ENCODE measurements at places on chromosomes 1 and 21.

GRCh38 chr1:39272027-39272797, 67.7 kb downstream of the MACF1 start:
- no peak for DNase-seq

- no peak for DNase-seq
Observed at GRCh38 chr1:170067253-170067819, 7.2 kb downstream of the KIFAP3 start.

DNA sequence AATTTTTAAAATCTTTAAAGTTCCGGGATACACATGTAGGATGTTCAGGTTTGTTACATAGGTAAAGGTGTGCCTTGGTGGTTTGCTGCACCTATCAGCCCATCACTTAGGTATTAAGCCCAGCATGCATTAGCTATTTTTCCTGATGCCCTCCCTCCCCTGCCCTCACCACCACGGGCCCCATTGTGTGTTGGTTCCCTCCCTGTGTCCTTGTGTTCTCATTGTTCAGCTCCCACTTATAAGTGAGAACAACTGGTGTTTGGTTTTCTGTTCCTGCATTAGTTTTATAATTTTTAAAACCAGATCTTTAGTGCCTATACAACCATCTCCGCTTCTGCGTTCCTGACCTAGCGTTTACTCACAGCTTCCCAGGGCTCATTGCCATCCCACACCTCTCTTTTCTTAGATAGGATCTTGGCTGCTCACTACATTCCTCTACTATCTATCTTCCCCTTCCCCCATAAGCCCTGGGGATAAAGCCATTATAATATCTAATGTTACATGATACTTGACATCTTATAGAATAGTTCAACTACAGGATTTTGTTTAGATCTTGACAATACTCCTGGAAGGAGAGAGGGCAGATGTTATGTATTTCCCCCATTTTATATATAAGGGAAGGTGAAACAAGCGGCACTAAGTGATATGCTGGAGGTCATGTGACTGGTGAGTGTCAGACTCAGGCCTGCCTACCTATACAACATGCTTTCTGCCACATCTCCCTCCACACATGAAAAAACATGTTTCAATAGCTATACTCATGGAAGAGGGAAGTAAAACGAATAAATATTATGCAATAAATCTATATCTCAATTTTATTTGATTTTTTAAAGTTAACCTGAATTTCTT, 52.3 kb upstream of the DNAJC6 start:
- DNase-seq = no peak

DNA sequence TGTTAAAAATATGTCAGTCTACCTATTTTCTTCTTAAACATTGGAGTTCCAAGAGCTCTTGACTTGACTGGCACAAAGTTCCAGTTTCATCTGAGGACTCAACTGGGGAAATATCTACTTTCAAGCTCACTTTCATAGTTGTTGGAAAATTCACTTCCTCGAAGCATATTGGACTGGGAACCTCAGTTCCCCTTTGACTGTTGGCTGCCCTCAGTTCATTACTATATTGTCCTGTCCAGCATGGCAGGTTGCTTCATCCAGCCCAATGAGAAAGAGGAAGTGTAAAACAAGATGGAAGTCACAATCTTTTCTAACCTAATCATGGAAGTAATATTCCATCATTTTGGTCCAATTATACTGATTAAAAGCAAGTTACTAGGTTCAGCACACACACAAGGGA, 54.3 kb downstream of the ZNF697 start:
- DNase-seq = no peak

DNA sequence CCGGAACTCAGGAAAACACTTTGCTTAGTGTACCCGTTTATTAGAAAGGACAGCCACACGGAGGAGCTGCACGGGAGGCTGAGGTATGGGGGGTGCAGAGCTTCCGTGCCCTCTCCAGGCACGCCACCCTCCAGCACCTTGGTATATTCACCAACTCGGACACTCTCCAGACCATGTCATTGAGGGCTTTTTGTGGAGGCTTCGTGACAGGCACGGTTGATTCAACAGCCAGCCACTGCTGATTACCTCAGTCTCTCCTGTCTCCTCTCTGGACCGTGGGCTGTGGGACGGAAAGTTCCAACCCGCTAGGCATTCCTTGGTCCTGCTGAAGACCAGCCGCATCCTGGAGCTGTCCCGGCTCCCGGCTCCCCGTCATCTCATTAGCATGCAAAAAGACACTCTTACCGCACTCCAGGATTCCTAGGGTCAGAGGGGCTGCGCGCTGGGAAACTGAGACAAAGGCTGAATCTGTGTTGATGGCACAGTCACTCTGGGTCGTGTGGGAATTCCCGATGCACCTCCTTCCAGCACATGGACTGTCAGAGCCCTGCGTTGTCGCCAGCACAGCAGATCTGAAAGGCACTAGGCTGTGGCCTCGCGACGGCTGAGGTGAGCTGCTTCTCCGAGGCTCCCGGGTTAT, 65.6 kb downstream of the PRKCZ start:
- DNase-seq = no peak

GRCh38 chr21:27021801-27022200, 54.9 kb upstream of the ADAMTS5 start:
- no peak for DNase-seq

DNA sequence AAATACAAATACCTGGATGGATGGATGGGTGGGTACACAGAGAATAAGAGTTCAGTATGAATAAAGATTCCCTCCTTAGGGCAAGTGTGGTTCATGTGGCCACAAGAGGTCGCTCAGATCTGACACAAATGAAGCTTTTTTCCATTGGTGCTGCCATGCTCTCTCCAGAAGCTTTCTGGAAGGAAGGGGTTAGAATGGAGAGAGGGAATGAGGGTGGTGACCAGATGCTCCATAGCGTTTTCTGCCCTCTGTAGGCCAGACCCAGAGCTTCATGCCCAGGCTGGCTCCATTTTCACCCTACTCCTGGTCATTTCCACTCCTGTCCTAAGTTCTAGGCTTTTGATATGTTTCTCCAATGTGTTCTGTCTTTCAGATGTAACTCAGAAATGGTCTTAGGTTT, 3.3 kb upstream of the FCRL6 start:
- DNase-seq = peak; percentile 91

- DNase-seq = no peak
Observed at GRCh38 chr1:189775343-189775742, 702.3 kb downstream of the BRINP3 start.

- DNase-seq = no peak
Observed at GRCh38 chr1:32920833-32921232, 19.6 kb upstream of the TMEM54 start.

- no peak for DNase-seq
Observed at GRCh38 chr21:27418346-27418745, 451.5 kb upstream of the ADAMTS5 start.

DNA sequence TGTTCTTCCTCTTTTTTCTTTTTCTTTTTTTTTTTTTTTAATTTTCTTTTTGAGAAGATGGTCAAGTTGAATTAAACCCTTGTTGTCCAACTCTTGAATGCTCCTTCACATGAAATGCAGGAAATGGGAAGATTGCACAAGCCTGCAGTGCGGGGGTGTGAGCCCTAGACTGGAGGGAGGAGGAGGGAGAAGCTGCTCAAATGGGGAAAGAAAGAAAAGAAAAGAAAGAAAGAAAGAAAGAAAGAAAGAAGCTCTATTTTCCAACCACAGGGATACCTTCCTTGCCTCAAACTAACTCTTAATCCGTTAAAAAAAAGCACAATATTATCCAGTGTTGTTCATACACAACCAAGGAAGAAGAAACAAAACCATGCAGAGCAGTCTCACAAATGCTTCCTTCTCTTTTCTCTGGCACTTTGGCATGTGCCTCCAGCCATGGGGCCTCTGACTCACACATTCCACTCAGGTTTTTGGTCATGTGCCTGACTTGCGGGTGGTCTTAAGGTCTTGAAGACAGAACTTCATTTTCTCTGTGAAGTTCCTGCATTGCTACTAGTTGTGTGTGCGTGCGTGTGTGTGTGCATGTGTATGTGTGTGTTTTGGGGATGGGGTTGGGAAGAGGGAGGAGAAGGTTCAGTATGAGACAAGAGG, 276.1 kb downstream of the RPS6KC1 start:
- DNase-seq = peak; percentile 65

DNA sequence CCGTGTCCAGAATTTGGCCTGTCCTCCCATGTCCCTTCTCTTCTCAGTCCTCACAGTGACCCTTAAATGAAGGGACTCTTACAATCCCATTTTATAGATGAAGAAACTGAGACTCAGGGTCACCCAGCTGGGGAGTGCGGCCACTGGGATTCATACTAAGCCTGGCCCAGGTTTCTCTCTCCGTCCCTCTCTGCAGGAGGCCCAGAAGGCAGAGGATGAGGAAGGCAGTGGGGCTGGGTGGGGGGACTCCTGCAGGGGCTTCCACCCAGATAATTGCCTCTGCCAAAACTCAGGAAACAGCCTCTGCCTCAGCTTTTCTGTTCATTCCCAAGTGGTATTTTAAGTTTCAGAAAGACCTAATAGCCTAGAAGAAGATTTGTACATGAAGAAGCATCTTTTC, 299.8 kb downstream of the MATN1 start:
- no peak for DNase-seq

GRCh38 chr1:118122234-118123004, 62.6 kb downstream of the SPAG17 start:
- no peak for DNase-seq

DNA sequence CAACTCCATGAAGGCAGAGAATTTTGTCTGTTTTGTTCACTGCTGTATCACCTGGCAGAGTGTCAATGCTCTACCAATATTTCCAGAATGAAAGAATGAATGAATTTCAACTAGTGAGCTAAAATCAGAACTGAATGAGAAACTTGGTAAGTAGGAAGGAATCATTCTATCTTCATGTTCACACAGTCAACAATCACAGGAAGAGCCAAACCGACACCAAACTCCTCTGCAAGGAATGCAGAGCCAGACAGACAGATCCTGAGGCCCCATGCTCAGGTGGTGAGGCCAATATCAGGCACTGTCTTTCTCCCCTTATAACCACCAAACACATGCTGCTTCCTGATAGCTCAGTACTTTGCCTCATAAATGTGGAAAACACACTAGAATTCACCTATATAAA, 139.1 kb downstream of the SLC45A1 start:
- DNase-seq = no peak

DNA sequence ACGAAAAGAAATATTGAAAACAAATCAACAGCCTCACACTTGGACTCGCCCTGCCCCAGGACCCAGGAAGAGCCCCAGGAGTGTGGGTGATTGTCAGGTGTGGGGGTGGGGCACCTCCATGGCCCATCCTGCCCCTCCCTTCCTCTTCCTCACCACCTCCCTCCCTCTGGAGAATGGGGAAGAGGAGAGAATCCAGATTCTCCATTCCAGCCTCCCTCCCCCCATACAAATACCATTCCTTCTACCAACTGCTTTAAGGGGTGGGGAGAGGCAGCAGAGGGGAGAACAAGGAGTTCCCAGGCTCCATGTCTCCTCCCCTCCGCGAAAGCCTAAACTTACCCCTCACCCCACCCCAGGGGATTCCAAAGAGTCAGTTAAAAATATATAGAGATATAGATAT, 36.7 kb downstream of the MEF2D start:
- DNase-seq = no peak

DNA sequence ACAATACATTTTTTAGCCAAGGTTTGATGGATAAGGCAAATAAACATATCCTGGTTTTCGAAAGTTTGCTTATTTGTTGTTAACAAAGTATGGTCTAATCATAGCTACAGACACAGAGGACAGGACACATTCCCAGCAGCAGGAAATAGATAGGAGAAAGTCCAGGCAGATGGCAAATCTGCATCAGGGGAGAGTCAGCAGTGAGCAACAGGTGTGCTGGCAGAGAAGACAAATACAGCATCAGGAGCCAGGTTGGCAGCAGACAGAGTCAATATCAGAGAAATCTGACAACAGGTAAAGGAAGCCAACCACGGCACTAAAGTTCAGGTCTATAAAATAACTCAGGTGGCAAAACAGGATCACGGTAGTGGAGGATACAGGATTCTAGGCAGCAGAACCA, 210.7 kb upstream of the PTBP2 start:
- DNase-seq = no peak

Measured in ACHN (cell line).